ENCODE measurements at places on chromosomes 2 and 18.

- DNase-seq: no peak
Measured at GRCh38 chr2:183081911-183082310, 3.4 kb downstream of the DUSP19 start.

- no peak for DNase-seq
Measured at GRCh38 chr2:80195034-80195433, 109.5 kb downstream of the LRRTM1 start.

DNA sequence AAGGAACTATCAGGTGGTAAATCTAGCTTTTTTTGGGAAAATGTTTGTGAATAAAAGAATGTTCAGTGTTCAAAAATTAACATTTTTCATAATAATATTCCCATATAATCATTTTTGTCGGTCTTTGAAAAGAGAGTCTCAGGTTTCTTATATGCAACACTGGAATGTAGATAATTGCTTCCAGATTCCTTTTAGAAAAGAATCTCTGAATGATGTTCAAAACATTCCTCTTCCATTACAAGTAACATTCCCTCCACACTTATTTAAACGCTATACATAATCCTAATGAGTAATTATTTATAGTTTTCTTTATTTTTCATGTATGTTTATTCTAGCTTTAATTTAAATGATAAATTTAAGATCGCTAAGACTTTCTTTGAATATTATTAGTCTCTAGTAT is 7.0 kb downstream of the ZSWIM2 start:
- no peak for DNase-seq

- DNase-seq: no peak
Measured at GRCh38 chr2:159573294-159573693, 43.1 kb downstream of the BAZ2B start.

GRCh38 chr18:63306249-63306648 is 13.3 kb downstream of the BCL2 start:
- no peak for DNase-seq

GRCh38 chr2:86213699-86214502 is 14.6 kb downstream of the MRPL35 start:
- no peak for DNase-seq

- no peak for DNase-seq
Measured at GRCh38 chr2:238403632-238404405, 22.9 kb upstream of the ASB1 start.

DNA sequence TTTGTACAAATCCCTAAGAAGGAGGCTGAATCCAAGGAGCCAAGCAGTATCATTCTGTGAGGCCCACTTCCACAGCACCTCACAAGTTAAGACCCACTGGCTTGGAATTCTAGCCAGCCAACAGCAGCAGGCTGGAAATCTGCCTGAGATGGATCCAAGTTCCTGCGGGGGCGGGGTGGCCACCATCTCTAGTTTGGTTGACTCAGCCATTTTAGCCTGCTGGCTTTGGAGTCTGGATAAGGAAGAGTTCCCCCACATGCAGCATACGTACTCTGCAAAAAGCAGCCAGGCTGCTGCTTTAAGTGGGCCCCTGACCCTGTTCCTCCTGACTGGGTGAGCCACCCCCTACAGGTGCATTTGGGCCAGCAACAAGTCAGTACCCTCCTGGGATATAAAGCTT is 65.2 kb downstream of the FARP2 start:
- no peak for DNase-seq

GRCh38 chr18:6885006-6885481 is 155.5 kb downstream of the ARHGAP28 start:
- DNase-seq: no peak

DNA sequence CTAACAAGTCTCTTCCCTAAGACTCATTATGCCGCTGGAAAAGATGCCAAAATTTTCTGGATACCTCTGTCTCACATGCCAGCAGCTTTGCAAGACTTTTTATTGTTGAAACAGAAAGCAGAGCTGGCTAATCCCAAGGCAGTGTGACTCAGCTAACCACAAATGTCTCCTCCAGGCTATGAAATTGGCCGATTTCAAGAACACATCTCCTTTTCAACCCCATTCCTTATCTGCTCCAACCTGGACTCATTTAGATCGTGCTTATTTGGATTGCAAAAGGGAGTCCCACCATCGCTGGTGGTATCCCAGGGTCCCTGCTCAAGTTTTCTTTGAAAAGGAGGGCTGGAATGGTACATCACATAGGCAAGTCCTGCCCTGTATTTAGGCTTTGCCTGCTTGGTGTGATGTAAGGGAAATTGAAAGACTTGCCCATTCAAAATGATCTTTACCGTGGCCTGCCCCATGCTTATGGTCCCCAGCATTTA is 26.3 kb downstream of the DHRS9 start:
- no peak for DNase-seq

DNA sequence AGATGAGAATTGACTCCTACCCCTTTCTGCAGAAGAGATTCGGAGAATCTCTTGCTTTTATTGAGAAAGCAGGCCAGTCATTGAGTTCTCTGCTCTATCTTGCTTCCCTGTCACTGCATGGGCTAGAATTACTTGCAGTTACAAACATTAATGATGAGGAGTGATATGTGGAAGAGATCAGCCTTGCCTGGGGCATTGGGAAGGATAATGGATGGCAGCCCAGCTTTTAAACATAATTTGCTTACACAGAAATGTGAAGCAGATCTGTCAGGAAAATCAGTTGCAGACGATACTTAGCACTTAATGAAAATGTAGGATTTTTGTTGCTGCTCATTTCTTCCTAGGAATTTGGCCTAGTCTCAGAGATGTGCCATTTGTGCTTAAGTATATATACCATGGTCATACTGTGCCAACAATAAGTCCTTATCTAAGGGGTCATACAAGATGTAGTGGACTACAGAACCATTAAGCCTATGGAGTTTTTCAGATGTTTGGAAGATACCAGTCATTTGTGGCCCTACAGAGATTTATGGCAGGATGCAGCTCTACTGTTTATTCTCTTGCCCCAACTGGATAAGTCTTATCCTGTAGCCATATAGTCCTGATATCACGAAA is 92.7 kb downstream of the XRCC5 start:
- DNase-seq: no peak

DNA sequence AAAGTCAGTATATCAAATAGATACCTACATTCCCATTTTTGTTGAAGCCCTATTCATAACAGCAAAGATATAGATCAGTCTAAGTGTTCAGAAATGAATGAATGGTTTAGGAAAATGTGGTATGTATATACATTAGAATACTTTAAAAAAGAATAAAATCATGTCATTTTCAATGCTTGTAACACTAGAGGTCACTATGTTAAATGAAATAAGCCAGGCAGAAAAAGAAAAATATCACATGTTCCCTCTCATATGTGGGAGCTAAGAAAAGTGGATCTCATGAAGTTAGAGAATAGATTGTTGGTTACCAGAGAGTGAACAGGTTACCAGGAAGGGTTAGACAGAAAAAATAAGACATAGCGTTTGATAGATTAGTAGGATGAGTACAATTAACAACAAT is 1111.0 kb upstream of the SLC39A10 start:
- DNase-seq: no peak

DNA sequence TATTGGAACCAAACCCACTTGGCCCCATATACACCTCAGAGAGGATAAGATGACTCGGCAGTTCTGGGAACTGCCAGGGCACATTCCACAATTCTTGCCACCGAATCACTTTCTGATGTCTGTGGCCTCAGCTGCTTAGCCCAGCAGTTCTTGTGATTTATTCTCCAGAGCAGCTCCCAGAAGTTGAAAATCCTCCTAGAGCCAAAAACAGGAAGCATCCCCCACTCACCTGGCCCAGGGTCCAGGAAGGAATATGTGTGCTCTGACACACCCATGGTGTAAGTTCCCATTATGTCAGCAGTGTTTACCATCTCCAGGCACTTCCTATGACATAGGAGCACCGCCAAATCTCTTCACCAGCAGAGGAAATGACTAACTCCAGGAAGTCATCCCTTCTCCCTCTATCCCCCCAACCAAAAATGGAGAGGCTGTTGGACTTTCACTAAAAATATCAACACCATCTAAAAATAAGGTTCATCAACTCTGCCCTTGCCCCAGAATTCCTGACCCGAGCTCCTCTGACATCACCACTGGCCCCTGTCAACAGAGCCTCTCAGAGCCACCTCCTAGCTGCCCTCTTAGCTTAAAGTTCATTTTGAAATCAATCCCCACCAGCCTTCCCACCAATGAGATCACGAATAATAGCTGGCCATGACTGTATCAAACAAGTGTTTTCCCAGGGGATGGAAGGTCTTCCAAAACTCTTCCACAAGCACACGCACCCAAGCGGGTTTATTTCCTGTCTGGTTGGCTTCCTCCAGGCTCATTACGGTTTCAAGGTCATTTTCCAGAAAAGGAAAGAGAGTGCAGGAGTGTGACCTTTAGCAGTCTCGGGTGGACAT is 223.1 kb upstream of the PARD3B start:
- no peak for DNase-seq

DNA sequence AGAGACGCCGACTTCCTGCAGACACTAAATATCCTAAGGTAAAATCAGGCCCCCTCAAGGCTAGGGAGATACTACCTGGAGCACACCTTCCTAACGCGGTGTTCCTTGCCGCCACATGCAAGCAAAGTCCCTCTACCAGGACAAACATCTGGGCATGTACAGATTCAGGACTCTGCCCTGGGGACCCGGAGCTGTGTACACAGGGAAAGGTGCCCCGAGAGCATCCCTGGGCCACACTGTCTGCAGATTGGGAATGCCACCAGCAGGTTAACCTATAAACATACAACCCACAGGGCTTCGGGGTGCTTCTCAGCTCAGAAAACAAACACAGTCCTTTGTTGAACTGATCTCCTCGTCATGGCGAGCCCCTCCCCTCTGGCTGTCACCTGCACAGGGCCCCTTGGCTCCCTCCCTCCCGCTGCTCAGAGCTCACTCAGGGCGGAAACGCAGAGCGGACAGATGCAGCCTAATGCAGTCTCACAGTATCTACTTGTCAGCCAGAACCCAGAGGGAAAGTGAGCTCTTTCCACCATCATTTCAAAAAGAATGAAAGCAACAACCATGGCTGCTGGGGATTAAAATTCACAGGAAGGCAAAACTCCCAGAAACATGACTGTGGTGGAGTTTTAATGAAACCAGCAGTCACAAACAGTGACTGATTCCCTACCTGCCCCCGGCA is 218.8 kb downstream of the HDAC4 start:
- DNase-seq: no peak

- no peak for DNase-seq
Measured at GRCh38 chr2:221495731-221496130, 76.4 kb downstream of the EPHA4 start.

DNA sequence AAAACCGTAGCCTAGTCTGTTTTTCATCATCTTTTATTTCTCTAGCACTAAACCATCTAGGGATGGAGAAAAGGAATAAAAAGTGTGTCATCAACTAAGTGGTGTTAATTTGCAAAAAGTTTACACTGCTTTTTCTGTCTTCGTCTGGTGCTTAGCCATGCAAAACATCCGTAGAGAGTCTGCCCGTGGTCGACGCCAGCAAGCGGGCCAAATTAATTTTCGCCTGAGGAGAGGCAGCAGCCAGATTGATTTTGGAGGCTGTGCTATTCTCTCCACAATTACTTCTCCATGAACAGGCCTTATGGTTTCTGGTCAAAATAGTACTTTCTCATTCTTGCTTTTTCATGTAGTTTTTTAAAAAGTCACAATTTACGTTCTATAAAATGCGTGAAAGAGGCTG is 46.3 kb downstream of the TNFRSF11A start:
- DNase-seq: no peak

- no peak for DNase-seq
Measured at GRCh38 chr2:2571301-2572150, 240.5 kb upstream of the MYT1L start.

DNA sequence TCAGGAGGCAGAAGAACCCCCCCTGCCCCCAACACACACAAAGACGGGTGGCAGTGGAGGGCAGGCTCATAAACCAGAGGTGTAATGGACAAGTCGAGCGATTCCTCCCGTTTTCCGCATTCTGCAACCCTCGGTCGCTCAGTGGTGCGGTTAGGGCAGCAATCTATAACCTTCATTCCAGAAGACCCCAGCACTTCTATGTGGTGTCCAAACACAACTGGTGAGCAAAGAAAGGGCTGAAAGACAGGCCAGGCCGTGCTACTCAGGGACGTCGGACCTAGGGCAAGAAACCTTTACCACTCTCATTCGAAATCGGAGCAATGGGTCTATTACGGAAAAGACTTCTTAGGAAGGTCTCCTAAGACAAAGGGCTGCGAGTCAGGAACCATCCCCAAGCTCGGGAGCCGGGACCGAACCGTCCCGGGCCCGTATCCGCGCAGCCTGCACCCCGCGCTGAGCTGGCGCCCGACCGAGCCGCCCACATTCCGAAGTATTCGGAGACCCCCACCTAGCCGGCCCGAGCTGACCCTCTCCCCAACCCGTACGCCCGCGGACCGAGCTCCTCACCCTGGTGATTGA is 568 bp downstream of the ARL5A start:
- DNase-seq: peak; percentile 12

DNA sequence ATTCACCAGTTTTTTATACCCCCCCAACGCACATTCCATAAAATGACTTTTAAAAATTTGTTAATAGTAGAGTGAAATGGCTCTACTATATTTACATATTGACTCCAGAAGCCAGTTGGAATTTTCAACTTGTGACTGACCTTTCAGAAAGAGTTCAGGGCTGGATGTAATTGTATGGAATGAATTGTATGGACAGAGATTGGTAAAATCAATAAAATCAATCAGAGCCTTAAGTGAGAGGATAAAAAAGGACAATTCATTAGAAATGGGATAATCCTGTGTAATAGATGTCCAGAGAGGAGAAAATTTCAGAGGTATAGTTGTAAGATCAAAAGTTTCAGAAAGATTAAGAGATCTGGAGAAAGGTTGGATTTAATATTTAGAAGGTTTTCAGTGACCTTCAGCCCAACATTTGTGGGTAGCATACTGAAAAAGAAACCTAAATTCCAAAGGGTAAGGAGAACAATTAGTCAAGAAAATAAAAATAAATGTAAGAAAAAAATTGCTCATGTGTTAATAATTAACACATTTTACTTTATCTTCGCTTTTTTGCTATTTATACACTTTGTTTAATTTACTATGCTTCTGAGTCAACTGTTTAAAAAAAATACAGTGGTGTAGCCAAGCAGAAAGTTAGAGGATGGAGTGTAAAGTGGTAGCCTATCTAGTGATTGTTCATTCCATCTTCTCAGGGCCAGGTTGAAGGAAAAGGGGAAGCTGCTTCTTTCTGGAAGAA is 385.4 kb upstream of the TMEFF2 start:
- no peak for DNase-seq

- no peak for DNase-seq
Measured at GRCh38 chr18:75809926-75810255, 382.4 kb upstream of the SMIM21 start.

GRCh38 chr18:44884431-44884830 is 203.7 kb downstream of the SETBP1 start:
- no peak for DNase-seq
